NCI-H2081 (cell line): ENCODE measurements at places on chromosomes 5 and 9.

DNA sequence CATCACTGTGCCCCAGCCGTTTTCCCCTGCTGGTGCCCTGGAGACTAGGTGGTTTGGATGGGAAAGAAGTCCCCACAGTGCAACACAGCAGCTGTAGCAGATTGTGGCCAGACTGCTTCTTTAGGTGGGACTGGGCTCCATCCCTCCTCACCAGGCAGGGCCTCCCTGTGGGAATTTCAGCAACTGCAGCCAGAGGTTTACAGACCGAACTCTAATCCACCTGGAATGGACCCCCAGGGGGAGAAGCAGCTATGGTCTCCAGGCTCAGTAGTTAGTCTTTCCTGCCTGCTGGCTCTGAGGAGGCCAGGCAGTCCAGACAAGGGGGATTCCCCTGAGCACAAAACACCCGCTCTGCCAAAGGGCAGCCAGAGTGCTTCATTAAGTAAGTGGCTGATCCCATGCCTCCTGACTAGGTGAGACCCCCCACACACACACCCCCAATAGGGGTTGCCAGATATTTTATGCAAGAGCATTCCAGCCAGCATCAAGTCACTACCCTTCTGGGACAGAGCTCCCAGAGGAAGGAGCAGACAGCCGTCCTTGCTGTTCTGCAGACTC is 188.9 kb downstream of the SGCD start:
- DNase-seq = no peak

DNA sequence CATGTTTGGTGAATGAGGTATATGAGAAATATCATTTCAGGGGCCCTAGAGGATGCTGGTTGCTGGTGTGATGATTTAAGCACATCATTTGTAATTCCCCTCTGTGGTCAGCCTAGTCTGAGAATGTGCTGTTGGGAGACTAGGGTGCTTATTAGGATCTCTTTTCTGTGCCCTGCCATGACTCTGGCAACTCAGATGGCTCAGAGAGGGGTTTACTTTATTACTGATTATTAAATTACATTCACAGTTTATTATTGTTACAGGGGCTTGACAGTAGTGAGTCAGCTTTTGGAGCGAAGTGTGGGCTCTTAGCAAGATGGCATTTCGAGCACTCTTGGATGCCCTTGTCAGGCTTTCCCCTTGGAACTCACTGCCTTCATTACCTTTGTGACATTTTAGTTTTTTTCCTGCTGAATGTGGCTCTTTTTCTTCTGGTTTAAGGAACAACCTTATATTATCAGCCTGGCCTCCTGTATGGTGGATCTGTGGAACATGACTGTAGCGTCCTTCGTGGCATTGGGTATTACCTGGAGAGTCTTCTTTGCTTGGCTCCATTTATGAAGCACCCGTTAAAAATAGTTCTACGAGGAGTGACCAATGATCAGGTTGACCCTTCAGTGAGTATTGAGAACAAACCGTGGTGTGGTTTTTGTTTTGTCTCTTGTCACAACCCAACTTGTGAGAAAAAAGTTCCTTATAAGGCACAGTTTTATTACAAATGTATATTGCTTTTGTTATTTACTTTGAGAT is 33.8 kb downstream of the RCL1 start:
- no peak for DNase-seq

- no peak for DNase-seq
These were observed 148.2 kb downstream of the EMB start for GRCh38 chr5:50292735-50293394.

- no peak for DNase-seq
These were observed 40.3 kb upstream of the NSMF start for GRCh38 chr9:137499416-137499815.

DNA sequence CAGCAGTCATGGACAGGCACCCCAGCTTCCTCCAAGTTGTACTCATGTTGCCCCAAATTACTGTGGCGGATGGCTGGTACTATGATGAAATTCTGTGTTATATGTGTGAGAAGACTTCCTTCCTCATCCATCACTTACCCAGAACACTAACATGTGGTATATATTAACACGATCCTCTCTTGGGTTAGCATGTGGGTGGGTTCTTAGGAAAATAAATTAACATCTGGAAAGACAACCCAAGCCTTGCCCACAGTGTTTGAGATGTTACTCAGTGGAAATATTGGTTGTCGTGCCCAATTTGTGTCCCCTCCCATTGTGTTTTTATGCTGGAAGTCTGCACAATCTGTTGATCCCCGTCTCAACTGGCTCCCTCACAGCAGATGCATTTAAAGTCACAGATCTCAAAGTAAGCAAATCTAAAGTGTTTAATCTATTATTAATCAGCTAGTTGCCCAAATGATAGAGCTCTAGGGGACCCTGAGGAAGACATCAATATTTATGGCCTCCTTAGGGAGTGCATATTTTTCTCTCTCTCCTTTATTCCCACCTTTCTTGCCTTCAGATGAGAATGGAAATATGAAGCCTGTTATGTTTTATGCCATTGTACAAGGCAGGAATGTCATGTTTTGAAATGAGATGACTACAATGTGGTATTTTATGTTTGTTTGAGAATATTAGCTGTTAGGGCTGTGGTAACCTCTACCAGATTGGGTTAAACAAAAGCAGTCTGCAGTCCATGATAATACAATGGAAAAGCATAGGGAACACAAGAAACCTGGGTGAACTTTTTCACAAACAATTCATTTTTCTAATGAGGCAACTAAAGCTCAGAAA is 93.9 kb downstream of the GRIA1 start:
- no peak for DNase-seq

GRCh38 chr5:59036274-59036961 is 453.5 kb downstream of the RAB3C start:
- DNase-seq = no peak

- no peak for DNase-seq
These were observed 129.1 kb upstream of the FBN2 start for GRCh38 chr5:128667152-128667551.

DNA sequence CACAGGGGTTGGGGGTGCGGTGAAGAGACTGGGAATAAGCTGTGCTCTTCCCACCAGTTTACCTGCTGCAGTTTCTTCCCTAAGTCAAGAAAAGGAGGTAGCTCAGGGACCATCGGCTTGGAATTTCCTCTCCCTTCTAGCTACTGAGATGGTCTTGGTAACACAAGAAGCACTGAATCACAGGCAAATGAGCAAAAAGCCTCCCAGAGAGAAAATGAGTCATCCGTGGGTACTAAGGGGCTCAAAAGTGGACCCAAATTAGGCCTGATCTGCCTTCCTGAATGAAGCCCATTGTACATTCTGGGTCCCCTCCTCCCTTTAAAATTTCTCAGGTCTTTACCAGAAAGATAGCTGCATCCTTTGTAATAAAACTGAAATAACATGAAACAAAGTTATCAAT is 49.9 kb downstream of the PTPN3 start:
- no peak for DNase-seq

- no peak for DNase-seq
These were observed 2.4 kb downstream of the PIP5KL1 start for GRCh38 chr9:127927988-127928675.

DNA sequence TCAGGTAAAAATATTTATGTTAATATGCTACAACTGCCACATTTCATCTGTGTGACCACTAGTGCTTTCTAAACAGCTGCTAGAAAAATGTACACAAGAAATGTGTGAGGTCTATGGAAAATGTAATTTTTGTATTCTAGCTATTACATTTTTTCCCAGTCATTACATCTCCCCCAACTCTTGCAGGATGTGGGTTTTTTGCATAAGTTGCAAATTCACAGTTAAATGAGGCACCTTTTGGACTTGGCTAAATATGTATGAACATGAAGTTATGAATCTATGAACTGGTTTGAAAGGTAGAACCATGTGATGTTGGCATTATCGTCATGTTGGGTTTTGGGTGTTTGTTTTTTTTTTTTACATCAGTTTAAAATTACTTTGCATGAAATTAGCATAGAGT is 590.4 kb upstream of the WWC1 start:
- no peak for DNase-seq

DNA sequence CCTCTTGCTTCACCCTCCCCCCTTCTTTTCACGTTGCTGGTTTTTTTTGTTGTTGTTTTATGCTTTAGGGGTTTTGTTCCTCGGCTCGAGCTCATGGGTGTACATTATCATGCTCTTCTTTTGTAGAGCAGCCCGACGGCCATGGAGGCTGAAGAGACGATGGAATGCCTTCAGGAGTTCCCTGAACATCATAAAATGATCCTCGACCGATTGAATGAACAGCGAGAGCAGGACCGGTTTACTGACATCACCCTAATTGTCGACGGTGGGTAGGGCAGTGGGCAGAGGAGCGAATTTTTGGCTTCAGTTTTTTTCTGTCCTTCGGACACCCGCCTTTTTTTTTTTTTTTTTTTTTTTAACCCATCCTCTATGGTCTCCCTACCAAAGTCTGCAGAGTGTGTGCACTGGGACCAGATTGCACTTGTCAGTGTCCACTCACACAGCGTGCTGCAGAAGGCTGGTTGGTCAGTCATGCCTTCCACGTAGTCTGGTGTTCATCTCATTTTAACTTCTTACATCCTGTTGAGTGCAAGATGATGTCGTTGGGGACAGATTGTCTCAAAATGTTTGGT is 1.3 kb downstream of the ZNF131 start:
- peak; percentile 71 for DNase-seq

DNA sequence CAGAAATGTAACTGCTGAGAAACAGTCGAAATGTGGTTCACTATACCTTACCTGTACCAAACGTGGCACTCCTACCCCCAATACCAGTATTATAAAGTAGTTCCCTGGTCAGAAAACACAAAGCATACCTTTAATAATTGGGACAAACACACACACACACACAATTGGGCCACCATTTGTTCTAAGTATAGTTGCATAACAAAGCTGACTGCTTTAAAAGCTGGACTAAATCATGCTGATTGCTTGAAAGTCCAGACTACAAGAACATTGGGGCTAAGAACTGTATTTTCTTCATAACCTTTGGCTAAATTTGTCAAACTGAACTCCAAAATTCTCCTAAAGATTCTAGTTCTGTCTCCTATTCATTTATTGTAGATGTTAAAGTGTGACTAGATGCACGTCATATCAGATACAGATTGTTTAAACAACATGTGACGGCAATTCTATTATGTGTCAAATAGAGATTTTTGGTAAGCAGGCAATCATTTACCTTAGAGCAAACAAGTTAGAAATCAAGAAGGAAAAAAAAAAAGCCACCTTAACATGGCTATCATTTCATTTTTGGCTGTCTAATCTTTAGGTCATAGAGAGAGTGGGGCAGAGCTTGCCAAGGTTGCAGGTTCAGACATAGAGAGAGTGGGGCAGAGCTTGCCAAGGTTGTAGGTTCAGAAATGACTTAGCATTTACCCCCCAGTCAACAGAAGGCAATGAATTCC is 265.1 kb downstream of the ARL15 start:
- DNase-seq = no peak

DNA sequence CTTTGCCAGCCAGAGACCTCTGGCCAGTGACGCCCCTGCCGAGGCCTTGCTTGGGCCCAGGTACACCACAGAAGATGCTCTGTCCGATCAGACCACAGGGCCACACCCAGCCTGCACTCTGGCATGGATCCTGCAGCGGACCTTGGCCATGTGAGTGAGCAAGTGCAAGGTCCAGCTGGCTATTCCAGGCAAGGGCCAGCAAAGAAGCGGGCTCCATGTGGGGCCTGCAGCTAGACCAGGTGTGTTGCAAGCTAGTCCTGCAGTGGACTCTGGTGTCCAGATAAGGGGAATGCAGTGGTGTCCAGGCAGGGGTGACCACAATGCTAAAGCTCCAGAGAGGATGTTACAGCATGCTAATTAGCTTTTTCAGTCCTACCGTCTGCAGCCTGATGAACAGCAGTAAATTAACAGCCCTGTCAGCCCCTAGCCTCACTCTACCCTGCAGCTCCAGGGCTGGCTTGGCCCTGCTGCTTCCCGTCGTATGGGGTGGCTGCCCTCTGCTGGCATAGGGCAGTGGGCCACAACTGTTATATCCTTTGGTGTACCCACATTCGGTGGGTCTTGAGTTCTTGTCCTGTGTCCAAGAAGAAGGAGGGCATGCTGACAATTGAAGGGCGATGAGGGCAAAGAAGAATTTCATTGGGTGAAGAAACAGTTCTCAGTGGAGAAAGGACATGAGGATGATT is 284.5 kb upstream of the POU5F2 start:
- no peak for DNase-seq

GRCh38 chr5:119255571-119256356 is 100.1 kb upstream of the TNFAIP8 start:
- no peak for DNase-seq

DNA sequence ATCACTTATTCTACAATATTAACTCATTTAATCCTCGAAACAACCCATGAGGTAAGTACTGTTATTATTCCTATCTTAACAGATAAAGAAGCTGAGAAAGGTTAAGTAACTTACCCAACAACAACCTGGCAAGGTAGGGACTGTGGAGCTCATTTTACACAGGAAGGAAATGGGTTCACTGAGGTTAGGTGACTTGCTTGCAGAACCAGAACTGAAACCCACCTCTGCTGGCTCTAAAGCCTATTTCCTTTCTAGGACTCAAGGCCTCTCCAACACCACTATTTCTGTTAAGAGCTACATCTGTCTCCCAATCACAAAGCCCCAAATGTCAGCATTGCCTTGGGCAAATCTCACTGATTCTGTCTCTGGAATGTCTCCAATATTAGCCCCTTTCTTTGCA is 38.9 kb upstream of the IFNK start:
- DNase-seq = no peak

GRCh38 chr5:150694612-150695011 is 6.2 kb downstream of the RBM22 start:
- DNase-seq = no peak

DNA sequence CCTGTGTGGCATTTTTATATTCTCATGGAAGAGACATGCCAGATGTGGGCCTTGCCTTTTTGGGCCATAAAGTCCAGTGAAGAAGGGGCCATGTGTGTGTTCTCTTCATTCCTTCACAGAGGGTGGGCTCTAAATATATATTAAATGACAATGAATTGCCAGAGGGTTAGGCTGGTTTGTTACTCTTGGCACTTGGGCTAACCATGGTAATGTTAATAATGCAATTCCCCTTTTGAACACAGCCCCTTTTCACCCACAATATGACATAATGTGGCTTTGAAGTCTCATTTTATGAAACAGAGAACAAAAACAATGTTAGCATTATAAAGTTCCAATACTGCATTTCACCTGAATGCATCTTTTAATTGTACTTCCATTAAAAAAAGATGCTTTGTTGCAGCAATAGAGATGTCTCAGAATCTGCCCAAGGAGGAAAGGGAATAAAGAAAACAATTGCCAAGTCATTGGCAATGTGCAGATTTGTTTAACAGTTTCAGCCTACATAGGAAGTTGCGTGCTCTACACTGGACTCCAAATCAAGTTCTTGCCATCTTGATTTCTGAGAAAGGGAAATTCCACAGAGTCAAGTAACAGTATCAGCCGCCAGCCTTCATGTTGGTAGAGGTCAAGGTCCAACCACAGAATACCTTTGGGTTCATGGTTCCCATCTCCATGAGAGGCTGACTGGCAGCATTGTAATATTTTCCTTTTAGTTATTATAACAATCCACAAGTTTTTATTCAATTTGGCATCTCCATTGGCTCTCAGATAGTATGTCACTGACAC is 141.9 kb downstream of the SLC12A2 start:
- DNase-seq = no peak
